Myocyte (in vitro differentiated cells): ENCODE measurements at places on chromosomes 12 and 14.

DNA sequence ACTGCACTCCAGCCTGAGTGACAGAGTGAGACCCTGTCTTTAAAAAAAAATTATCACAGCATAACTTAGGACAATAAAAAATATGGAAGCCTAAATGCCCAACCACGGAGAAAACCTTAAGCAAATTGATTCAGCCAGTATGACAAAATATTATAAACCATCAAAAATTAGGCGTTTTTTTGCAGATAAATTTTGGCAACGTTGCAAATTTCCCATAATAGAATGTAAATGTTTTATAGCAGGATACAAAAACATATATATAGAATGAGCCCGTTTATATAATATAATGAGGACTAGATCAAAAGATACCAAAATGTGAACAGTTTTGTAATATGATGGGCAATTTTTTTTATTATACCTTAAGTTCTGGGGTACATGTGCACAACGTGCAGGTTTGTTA lies 6.8 kb upstream of the EML5 start:
- no peak for DNase-seq

DNA sequence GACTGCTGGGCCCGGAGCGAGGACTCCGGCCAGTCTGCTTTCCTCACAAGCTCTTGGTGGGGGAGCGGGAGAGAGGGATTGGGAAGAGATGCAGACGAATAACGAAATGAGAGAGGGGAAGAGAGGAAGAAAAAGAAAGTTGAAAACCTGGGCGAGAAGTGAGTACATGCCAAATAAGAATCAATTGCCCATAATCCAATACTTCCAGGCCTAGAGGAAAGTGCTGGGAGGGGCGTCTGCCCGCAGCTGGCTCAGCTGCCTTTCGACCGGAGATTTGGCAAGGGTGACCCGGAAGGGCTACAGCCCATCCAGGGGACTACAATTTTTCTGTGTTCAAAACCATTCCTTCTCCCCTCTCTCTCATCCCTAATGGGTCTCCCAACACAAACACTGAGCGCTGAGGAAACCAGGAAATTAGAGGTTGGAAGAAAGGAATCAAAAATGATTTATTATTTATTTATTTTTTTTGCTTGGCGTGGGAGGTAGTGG lies 4.9 kb downstream of the NKX2-1 start:
- no peak for DNase-seq

DNA sequence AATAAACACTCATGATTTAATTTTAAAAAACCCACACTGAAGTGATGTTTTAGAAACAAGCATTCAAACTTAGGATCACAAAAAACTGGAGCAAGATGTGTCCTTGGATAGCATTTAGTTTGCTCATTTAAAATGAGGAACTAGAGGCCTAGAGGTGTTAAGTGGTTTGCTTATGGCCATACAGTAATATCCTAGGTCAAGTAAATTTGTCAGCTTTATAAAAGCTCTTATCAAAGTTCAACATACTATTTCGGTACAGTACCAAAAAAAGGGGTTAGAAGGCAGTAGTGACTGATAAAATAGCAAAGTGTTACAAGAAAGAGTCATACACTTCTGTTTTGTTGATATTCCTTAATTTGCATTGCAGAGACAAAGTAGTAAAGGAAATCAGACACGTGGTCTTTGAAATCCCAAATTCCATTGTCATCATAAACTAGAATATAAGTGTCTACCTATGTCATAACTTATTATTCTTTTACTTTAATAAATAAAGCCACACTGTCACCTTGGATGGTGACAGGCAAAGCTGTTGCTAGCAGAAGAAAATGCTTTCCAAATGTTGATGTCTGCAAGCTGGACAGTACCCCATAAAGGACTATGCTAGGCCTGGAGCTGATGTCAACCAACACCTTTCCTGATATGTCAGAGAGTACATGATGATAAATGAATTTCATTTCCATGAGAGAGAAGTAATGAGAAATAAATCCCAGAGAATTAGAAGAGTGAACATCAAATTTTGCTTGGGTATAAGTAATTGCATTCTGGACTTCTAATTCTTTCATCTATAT lies 17.6 kb upstream of the SRP54 start:
- no peak for DNase-seq

GRCh38 chr14:52046376-52046917 lies 22.4 kb downstream of the NID2 start:
- no peak for DNase-seq
